GM06990 (cell line): ENCODE measurements at places on chromosomes 7 and 10.

DNA sequence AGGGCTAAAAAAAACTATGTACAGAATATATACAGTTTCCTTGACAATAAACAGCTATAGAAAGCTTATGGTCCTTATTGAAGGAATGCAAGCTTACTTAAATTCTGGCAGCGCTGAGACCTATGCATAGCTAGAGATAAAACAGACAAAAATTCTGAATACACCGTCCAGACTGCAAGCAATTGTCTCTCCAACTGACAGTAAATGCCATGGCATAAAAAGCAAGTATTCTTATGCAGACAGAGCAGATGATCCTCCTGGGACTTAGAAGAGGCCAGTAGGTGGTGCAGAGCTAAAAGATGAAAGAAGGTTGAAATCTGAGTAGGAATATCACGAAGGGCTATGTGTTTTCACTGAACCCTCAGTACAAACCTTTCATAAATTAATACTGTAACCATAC is 157.0 kb upstream of the CACNA2D1 start:
- DNase-seq: no peak

DNA sequence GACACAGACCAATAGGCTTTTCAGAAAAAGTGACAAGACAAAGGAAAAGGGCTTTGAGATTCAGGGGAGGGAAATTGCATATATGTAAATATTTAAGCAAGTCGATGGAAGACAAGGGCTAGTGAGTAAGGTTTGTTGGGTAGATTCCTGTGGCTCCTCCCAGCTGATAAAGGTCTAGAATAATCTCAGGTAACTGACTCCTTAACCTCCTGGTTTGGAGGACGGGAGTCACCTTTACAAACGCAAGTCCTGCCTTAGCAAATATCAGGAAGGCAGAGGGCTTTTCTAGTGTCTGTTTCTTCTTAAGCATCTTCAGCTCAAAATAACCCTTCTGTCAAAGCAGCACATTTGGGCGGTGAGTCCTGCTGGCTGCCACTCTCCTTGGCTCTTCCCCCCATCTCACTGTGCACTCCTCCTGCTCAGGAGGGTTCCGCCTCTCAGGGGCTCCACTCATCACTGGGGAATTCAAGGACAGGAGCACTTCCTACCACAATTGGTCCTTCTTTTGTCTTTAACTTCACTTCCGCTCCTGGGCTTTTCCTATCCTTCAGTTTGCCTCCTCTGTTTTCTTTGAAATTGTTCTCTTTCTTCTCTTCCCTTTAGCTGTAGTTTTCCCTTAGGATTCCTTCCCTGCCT is 496.3 kb upstream of the KLF6 start:
- DNase-seq: no peak

GRCh38 chr7:28956608-28957063 is 1.5 kb downstream of the TRIL start:
- no peak for DNase-seq

DNA sequence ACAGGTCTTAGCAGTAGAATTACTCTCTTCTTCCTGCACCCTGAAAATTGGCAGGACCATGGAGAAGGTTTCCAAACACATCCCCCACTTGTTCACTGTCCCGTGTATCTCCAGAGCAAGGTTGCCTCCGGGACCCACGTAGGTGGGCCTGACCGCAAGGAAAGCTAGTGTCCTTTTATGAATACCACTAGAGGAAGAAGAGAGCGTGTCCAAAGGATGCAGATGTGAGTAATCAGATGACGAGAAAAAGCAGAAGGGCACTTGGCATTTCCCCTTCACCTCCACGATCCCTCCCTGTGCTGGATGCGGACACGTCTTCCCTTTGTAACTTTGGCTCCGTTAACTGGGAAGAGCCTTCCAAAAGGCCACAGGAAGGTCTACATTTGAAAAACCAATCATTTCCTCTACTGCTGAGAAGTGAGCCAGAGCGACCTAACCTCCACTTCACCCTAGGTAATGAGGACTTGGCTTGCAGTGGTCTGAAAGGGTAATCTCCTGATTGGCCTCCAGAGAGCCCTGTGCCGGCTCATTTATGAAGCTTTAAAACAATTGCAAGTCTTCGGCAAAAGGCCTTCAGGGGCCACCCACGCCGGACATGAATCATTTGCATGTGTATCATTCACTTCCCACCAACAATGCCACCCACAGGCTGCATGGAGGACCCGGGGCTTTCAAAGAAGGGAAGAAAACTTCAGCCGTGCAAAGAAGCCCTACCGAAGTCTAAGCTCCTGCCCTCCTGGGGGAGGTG is 55.4 kb downstream of the LYZL1 start:
- DNase-seq: no peak

- DNase-seq: peak; percentile 25
Measured at GRCh38 chr10:11145495-11145855, 127.8 kb downstream of the CELF2 start.

GRCh38 chr7:30925913-30926312 is 14.3 kb downstream of the AQP1 start:
- DNase-seq: no peak

DNA sequence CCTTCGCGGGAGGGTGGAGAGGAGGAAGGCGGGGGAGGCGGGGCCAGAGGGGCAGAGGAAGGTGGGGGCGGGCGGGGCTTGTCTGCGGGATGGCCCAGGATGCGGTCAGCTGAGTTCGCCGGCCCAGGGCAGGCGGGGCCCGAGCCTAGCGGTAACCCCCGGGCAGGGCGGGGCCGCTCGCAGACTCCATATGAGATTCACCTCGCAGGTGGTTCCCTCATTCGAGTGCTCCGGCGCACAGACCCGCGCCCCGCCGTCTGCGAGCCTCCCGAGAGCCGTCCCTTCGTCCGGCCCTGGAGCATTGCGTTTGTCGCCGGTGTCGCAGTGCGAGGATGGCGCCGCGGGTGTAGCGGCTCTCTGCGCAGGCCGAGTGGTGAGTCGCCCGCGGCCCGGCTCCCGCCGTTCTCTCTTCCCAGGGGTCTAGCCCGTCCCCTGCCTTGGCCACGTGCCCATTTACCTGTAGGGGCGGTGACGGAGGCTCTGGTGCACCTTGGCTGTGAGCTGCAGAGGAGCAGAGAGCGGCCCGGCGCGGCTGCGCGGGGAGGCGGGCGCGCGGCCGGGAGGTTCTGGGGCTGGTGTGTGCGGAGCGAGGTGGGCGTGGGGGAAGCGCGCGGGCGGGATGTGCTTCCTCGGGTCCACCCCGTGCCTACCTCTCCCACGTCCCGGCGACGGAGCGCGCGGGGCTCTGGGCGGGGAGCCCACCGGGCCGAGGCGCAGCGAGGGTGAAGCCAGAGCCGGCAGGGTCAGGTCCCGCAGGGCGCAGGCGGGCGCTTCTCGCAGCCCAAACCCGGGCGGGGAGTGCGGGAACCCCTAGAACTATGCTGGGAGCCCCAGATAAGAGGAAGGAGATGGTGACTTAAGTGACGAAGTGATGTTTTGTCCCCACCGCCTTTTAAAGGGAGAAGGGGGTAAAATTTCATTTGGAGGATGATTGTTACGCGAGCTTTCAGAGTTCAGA is at the start of gene UPP1:
UPP1 (plus strand) TSS at position 220 of the 958 bp plus-strand sequence. CDS start 5,519 bp downstream, outside the sequence.
- peak; percentile 92 for DNase-seq

DNA sequence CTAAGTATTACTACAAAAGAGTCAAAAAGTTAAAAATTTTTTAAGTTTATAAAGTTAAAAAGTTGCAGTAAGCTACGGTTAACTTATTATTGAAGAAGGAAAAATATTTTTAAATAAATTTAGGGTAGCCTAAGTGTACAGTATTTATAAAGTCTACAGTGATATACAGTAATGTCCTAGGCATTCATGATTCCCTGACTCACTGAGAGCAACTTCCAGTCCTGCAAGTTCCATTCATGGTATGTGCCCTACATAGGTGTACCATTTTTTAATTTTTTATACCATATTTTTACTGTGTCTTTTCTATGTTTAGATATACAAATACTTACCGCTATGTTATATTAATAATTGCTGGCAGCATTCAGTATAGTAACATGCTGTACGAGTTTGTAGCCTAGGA is 92.3 kb downstream of the CTNNA3 start:
- no peak for DNase-seq

DNA sequence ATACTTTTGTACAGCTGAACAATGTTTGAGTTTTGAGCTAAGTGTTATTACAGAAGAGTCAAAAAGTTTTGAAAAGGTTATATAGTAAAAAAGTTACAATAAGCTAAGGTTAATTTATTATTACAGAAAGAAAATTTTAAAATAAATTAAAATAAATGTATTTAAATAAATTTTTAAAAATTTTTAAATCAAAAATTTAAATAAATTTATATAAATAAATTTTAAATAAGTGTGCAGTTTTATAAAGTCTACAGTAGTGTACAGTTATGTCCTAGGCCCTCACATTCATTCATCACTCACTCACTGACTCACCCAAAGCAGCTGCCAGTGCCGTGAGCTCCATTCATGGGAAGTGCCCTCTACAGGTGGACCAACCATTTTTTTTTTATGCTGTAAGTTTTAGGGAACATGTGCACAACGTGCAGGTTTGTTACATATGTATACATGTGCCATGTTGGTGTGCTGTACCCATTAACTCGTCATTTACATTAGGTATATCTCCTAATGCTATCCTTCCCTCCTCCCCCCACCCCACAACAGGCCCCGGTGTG is 462.9 kb upstream of the ZMIZ1 start:
- no peak for DNase-seq

DNA sequence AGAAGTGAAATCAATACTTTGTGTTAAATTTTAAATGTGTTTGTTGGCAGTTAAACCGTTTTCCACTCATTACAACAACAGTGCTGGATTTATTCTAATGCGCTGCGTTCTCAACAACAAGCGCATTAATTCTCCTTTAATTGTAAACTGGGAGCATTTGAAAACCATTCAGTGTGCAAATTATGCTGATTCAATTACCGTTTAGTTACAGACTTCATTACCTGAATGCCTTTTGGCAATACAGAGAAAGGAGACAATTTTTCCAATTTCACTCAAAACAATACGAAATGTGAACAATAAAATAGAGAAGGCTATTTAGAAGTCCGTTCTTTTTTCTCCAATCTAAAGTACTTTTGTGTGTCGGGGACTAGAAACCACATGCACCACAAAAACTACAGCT is 4.2 kb downstream of the NXPH1 start:
- DNase-seq: no peak
